ENCODE measurements at places on chromosomes 6 and 20. TPM values are rescaled to one million over a fixed set of nuclear protein-coding genes. Genes with fewer than 3 reads are reported as not detected.

GRCh38 chr6:94597487-94597886 lies 979.8 kb upstream of the MANEA start:
- ATAC-seq: no peak

GRCh38 chr6:43817192-43817591 lies 47.2 kb downstream of the VEGFA start:
- peak; percentile 63 for ATAC-seq

GRCh38 chr6:149046822-149047246 lies 270.7 kb upstream of the TAB2 start:
- ATAC-seq: peak; percentile 20

- ATAC-seq: no peak
These were observed 93.6 kb upstream of the CNKSR3 start for GRCh38 chr6:154604119-154604518.

DNA sequence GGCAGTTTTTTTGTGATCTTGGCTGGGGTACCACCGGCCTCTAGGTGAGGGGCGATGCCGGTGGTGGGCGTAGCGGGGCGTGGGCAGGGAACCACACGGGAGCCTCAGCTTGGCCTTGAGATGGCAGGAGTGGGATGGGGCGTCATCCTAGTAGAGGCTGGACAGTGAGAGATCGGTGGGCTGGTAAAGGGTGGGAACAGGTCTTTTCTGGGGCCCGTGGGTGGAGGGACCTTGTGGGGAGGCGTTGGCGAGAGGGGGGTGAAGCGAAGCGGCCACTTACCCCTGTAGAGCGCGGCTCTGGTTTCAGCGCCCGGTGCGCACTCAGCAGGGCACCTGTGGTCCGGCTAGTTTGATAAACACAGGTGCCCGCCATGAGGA lies 12.0 kb downstream of the ITPR3 start:
- ATAC-seq: no peak

The C20orf144 gene
- total RNA-seq: 0.26 TPM

The PHACTR3 gene
- not detected for total RNA-seq

The TBX18 gene
- not detected for total RNA-seq

The FITM2 gene
- 2.2 TPM for total RNA-seq

The RXRB gene
- total RNA-seq: 31.0 TPM

The HLA-DMB gene
- total RNA-seq: 17.7 TPM

Data from activated T-helper 17 cell treated with anti-CD3 and anti-CD28 coated beads, Interleukin-2, amount 50 U/mL, for 72 hours (primary cell).